ENCODE measurements at places on chromosomes 5 and 9. TPM values are rescaled to one million over a fixed set of nuclear protein-coding genes. Genes with fewer than 3 reads are reported as not detected.

DNA sequence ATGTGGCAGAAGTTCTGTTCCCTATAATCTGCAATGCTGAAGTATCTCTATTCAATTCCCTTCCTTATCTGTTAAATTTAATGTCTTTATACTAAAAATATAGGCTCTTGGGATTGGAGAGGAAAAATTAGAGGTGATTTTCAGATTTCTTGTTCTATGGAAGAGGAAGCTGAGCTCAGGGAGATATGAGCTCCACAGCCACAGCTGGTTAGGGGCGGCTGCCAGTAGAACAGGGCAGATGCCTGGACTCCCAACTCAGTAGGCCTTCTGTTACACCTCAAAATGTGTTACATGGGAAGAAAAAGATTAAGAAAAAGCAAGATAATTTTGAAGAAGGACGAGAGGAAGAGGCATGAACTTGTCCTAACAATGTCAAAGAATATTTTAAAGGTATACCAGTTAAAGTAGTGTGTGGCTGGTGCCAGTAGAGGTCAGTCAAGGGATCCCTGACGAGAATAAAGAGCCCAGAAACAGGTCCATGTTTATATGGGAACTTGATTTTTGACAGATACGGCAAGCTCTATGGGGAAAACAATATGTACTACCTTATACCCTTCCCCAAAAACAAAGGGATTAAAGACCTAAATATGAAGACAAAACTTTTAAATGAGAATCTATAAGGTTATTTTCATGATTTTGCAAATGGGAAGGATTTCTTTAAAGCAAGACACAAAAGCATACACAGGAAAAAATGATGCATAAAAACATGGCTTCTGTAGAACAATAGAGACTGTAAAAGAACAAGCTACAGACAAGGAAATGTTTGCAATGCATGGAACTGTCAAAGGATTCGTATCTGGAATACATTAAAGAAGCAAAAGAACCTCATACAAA is 28.7 kb downstream of the DNAJC21 start:
- no peak for DNase-seq

- no peak for DNase-seq
These were observed 522.1 kb downstream of the CCDC171 start for GRCh38 chr9:16074963-16075362.

DNA sequence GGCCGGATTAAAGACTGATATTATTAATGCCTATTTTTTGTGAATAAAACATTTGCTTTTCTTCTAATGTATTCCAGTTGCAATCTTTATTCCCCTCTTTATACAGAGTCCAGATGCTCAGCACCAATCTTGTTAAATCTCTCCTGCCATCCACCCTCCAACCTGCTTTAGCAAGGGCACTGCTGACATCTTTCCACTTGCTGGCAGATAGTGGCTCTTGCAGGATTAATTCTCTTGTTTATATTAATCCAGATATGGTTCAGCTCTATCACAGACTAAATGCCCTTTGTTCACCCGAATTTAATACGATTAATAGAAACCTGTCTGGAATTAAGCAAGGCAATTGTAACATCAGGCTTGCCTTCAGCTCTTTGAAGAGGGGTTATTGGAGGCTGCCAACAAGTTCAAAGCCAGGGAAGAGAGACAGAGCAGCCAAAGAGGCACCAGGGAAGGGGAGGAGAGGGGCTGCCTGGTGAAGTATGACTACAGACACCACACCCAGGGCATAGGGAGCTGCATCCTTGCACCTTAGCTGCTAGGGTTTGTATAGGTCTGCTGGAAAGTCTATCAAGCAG is 236.2 kb downstream of the SAXO1 start:
- no peak for DNase-seq

GRCh38 chr9:70435948-70436347 is 21.5 kb upstream of the KLF9 start:
- no peak for DNase-seq

- DNase-seq: no peak
These were observed 164.4 kb downstream of the DAB2IP start for GRCh38 chr9:121815546-121816448.

DNA sequence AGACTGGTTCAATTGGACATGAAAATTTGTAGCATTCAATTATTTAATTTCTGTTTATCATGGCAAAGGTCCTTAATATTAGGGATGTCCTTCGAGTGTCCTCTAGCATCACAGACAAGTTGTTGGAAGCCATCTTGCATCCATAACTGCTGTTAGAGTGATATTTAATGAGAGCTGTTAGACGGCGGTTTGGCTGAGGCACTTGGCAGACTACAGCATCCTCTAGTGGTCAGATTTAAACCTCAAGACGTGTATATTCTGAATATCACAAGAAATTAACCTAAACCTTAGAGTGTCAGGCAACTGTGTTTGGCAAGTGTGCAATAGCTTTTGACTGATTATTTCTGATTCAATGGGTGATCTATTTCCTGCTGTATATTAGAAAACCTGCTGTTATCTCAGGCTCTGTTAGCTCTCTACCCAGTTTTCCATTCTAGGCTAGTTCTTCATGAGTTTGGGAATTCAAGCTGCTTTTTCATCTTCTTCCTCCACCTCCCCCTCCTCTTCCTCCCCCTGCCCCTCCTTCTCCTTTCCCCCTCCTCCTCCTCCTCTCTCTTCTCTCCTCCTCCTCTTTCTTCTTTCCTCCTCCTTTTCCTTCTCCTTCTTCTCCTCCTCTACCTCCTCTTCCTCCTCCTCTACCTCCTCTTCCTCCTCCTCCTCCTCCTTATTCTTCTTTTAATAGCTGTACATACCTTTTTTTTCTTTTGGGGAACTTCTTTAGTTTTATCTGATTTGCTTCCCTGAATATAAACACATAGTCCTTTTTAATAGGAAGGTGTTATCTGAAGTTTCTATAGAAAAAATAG is 8.6 kb downstream of the SPINK1 start:
- no peak for DNase-seq

- DNase-seq: no peak
These were observed 31.7 kb upstream of the GRHPR start for GRCh38 chr9:37390759-37391158.

DNA sequence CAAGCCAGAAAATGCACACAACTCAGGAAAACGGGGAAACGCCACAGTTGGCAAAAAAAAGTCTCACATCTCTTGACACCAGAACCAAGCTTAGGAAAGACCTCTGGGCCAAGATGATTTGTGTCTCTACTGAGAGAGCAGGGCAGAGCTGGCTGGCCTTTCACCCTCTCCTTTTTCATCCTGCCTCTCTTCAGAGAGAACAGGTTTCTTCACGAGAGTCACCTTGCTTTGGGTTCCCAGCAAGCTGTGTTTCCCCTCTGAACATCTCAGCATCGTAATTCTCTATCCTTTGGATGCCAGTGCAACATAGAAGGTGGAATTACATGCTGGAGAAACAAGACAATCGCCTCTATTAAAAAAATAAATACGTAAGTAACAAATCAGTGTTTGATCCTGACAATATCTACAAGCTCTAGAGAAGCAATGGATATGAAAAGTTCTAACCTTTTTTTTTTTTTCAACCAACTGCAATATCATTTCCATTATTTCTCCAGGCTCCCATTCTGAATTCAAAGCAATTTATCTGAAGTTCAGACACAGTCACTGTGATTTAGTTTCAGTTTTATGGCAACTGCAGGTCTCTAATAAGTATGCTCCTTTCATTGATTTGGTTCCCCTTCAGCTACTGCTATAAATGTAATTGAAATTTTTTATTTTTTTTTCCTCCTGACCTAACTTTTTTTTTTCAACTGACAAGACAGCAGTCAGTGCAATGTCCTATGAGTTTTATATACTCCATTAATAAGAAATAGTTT is 708.6 kb downstream of the DTWD2 start:
- DNase-seq: no peak

DNA sequence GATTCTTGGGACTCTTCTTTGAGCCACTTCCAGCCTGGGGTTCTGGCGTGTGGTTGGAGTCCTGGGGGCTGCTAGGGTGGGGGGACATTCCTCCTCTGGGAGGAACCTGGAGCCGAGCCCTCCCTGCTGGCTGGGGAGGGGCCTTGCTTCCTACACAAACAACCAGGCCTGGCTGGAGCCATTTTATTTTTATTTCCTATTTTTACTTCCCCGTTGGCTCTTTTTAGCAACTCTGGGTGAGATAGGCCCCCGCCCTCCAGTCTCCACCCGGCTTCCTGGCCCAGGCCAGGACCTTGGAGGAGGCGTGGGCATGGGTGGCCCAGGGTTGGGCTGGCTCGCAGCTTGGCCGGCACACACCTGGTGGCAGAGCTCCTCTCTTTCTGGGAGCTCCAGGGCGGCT is 15.1 kb downstream of the RXRA start:
- no peak for DNase-seq

DNA sequence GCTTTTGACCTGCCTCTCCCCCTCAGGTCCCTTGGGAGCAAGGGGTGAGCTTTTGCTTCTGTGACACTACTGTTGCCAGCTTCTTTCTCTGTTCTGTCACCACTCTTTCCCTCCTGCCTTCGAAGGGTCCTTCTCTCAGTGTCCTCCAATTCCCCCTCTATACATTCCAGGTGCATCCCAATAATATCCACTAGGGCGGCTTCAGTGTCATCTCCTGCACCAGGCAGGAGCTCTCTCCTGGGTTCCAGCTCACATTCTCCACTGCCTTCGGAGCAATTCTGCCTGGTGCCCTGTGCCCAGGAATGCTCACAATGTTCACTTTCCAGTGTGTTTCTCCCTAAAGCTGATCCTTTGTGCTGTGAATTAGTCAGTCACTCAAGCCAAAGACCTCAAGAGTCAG is 83.9 kb upstream of the CXCL14 start:
- DNase-seq: no peak

GRCh38 chr5:93076096-93076495 is 504.9 kb downstream of the NR2F1-AS1 start:
- DNase-seq: no peak

DNA sequence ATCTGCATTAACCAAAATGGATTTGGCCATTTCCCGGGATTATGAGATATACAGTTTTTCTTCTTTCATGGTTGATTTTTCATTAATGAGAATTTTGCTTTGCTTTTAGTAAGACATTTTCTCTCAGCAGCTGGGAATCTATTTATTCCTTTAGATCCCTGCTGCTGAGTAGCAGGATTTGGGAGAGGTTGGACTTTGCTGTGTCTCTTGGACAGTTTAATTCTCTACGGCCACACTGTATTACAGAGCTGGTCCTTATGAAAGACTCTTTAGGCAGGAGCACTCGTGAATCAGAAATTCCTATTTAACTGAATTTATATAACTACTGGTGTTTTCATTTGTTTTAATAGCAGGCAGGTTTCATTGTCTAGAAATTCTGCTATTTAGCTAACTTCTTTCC is 1.6 kb downstream of the UNC13B start:
- DNase-seq: no peak

DNA sequence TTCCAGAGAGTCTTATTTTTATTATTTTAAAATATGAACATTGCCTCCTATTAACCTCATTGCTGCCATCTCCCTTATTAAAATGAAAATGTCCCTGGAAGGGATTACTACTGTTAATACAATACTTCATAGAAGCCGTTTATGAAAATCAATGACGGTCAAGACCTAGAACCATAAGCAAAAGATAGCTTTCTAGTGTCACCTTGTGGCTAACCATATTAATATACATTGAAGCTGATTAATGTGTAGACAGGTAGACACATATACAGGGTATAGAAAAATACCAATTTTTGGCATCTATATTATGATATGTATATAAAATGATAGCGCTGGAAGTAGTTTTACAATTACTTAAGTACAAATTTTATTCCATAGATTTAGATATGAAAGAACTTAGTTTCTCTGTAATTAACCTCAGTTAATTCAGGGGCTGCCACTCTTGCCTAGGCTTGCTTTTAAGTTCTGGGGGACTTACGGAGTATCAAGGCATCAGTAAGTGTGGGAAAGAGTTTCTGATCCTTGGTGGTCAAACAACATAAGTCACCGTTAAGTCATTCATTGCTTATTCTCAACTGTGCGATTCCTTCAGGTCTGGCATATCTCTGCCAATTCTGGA is 2.5 kb upstream of the YTHDC2 start:
- no peak for DNase-seq

DNA sequence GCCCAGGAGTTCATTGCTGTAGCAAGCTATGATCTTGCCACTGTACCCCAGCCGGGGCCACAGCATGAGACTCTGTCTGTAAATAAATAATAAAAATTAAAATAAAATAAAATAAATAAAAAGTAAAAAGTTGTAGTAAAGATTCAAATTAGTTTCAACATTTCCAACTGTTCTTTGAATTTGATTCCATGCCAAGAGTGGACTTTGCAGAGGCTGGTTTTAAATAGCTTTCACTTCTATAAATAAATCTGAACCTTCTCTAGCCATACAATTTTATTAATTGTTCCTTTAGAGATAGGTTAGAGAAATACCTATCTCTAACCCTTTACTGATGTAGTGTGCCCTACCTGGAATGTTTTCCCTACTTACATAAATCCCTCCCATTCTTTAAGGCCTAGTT is 129.7 kb upstream of the SLIT3 start:
- DNase-seq: no peak

- DNase-seq: no peak
These were observed 36.2 kb upstream of the CXXC5 start for GRCh38 chr5:139611703-139612584.

- no peak for DNase-seq
These were observed 42.5 kb upstream of the SPATA31E1 start for GRCh38 chr9:87840134-87840533.

GRCh38 chr9:93024986-93025630 is 33.4 kb upstream of the SUSD3 start:
- DNase-seq: no peak

- DNase-seq: no peak
These were observed 33.0 kb downstream of the DAPK1 start for GRCh38 chr9:87530716-87531115.

- DNase-seq: no peak
These were observed 9.9 kb upstream of the FABP6 start for GRCh38 chr5:160219356-160219755.

DNA sequence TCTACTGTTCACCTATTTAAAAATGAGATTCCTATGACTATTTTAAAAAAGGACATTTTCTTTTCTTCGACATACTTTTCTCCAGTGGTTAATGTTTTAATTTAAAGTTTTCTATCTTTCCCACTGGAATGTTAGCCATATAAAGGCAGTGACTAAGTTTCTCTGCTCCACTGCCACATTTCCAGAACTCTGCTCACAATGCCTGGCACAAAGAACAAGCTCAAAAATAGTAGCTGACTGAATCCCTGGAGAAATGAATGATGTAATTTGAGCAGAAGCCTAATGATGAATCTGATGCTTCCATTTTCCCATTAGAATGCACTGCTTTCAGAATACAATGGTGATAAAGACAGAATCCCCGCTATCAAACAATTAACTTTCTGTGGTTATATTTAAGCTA is 817.8 kb downstream of the MTRR start:
- no peak for DNase-seq

DNA sequence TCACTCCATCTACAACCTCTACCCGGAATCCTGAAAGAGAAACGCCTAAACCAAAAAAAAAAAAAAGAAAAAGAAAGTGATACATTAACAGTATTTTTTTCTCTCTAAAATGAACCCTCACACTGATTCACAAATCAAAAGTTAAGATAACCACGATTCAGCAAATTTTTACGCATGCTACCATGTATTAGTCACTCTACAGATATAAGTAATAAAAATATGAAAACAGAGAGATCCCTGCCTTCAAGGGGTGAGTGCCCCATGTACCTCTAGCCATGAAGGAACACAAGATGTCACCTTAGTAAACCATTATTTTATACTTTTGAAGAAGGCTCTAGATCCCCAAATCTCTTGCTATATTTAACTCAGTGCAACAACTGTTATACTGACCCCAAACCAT is 33.4 kb downstream of the CEMIP2 start:
- DNase-seq: no peak

The LHX6 gene
- total RNA-seq: 0.07 TPM

The PCDHB16 gene
- total RNA-seq: 0.92 TPM

The NEUROG1 gene
- total RNA-seq: 0.04 TPM

The KIAA1958 gene
- total RNA-seq: 7.1 TPM

The SLC6A3 gene
- not detected for total RNA-seq

The PLAC8L1 gene
- not detected for total RNA-seq

The SLC6A7 gene
- total RNA-seq: not detected

The IRX1 gene
- total RNA-seq: 6.5 TPM

The CCL28 gene
- total RNA-seq: 7.5 TPM
